ENCODE measurements at places on chromosomes 6 and 20.

DNA sequence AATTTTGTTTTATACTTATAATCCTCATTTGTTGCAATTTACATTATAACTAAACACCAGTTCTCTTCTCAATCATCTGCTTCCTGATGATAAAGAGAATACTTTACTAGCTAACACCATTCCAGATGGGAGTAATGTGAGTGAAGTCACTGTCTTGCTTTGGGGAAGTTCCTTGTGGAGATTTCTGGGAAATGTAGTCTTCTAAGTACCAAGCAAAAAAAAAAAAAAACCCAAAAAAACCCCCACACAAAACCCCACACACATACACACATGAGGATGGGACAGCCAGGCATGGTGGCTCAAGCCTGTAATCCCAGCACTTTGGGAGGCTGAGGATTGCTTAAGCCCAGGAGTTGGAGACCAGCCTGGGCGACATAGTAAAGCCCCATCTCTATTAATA, 2.2 kb upstream of the SNPH start:
- no peak for DNase-seq

DNA sequence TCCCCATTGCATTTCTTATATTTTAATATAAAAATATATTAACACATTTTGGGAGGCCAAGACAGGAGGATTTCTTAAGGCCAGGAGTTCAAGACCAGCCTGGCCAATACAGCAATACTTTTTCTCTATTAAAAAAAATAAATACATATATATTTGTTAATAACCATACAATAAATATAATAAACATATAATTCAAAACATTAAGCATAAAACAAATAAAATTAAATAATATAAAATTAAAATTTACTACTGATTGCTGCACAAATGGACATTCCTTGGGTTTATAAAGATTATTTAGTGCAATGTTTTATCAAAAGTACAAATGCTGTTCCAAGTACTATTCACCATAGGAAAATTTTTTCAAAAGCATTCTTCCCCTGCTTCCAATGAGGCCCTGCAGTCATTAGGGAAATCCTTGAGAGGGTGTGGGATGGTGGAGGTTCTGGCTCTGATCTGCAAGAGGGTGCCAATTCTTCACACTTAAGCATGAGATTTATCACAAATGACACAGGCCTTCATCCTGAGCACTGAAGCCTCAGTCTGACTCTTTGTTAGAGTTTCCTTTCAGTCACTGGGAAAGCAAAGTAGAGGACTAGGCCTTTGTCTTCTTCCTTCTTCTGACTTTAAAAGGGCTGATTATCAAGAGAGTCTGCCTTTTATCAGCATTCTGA, 596.7 kb downstream of the EPM2A start:
- DNase-seq: no peak

DNA sequence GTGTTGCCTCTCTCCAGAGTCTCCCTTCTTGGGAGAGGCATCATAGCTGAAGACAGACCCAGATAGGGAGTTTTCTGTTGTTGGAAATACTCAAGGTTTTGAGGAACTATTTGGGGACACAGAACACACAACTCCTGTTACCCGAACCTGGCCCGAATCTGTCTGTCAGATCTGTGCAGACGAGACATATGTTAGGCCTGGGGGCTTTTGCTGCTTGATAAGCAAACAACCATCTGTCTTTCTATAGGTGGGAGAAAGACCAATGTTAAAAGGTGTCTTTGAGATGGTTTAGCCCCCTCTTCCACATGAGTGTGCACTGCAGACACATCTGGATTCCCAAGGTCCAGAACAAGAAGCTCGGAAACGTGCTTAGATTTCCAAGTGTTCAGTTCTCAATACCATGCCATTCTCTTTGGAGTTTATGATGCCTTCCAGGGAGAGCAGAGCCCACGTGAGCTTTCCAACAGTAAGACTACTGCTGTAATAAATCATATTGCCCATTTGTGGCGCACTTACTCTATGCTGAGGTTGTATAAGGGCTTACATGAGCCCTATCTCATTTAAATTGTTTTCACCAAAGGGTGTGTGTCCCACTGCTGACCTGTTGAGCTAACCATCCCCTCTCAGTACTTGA, 3.8 kb upstream of the STX16 start:
- DNase-seq: no peak

DNA sequence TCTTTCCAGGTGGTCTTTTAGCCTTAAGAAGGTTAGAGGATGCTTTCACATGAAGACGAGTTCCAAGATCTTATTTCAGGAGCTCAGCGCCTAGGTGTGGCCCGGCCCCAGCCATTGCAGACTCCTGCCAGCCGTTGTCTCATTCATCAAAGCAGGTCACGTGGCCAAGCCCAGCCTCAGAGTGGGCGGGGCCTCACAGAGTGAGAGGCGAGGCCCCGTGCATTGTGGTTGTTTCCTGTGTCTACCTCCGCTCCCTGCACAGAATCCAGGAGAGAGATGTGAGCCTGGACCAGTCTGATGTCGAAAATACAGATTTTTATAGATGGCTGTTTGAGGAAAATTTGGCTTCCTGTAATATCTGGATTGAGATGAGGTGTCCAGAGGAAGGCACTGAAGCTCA, 49.2 kb upstream of the CST5 start:
- DNase-seq: no peak

GRCh38 chr6:64482631-64483030, 847.0 kb downstream of the PHF3 start:
- DNase-seq: no peak

GRCh38 chr6:3698021-3698420, 53.5 kb downstream of the PXDC1 start:
- no peak for DNase-seq

GRCh38 chr6:1636272-1636825, 26.6 kb downstream of the FOXC1 start:
- DNase-seq: no peak

- no peak for DNase-seq
Measured at GRCh38 chr6:113763876-113764275, 93.3 kb upstream of the MARCKS start.

DNA sequence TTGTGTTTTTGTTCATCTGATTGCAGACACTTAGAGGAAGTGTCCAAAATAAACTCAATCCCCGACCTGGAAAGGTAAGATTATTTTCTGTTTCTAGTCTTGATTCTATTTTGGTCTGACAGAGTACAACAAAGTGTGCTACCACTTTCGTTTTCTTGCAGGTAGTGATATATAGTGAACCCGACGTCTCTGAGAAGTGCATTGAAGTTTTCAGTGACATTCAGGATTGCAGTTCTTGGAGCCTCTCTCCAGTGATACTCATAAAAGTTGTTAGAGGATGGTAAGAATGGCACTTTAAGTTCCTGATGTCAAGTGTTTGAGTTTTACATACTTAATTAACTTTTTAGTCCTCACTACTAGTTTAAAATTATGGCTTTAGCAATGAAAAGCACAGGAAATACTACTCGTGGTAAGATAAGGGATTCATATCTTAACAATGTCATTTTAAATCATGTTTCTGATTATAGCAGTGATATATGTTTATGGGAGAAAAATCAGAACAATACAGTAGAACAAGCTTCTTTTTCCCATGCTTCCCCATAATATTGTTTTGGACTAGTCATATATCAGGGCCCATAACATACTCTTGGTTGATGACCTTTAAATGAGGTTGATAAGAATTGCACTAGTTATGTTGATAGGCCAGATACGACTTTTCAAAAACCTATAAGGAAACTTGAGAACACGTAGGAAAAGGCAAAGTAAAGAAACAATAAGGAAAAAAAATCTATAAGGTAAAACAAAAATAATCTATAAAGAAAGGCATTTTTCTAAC, 104.0 kb downstream of the RTN4IP1 start:
- no peak for DNase-seq

GRCh38 chr6:36122495-36123269, 7.6 kb upstream of the MAPK13 start:
- DNase-seq: no peak

DNA sequence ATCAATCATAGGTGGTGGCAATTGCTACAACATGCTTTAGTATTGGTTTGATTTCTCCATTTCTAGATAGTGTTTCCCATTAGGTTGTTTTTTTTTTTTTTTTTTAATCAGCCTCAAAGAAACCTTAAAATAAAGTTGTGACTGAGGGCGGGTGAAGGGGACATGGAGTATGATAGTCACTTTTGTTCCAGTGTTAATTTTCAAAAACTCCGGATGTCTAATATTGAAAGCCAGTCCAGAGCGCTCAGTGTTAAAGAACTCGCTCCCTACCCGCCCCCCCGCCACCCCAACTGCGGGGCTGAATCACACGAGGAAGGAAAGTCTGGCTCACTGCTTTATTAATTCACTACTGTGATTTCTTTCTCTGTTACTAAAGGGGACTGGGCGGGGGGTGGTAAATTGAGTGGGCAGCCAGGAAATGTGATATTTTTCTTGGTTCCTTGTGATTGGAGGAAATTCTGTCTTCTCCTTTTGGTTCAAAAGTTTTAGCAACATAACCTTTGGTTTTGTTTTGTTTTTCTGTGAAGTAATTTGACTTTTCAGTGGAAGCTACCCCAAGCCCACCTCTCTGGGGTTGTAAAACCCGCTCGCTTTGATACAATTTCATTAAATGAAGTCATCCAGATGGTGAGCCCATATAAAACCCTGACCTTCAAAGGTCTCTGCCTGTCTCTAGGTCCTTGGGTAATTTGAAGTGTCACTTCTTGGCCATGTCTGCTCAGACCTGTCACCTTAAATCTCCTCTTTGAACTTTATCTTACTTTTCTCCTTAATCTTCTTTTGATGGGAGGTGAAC, 38.0 kb downstream of the TNFAIP3 start:
- DNase-seq: peak; percentile 48

- no peak for DNase-seq
Measured at GRCh38 chr20:16808796-16809195, 60.6 kb downstream of the OTOR start.

GRCh38 chr6:166206066-166206465, 38.4 kb upstream of the TBXT start:
- no peak for DNase-seq

All from activated T-cell treated with anti-CD3 and anti-CD28 coated beads for 1 hour (primary cell).